Lower leg skin (tissue), 4 donors: ENCODE measurements at places on chromosomes 13 and 19.
A peak's percentile ranks its signal among the peaks of the same experiment; 100 is the strongest.

- no peak for DNase-seq
Measured at GRCh38 chr19:14346279-14346678, 35.0 kb upstream of the ADGRE5 start.

DNA sequence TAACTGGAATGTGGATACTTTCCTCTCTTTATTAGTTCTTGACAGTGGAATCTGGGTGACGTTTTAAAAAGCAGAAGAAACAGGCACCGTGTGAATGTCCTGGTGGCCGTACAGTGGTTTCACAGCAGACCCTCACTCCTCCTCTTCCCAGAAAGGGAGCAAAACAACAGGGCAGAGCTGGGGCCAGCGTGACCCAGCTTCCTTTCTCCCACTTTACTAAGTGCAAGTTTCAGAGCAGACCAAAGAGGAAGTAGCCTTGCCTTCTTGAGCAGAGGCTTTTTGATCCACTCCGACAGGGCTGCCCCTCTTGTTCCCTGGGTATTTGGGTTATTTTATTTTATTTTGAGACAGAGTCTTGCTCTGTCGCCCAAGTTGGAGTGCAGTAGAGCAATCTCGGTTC is 19.6 kb upstream of the C19orf33 start:
- no peak for DNase-seq

DNA sequence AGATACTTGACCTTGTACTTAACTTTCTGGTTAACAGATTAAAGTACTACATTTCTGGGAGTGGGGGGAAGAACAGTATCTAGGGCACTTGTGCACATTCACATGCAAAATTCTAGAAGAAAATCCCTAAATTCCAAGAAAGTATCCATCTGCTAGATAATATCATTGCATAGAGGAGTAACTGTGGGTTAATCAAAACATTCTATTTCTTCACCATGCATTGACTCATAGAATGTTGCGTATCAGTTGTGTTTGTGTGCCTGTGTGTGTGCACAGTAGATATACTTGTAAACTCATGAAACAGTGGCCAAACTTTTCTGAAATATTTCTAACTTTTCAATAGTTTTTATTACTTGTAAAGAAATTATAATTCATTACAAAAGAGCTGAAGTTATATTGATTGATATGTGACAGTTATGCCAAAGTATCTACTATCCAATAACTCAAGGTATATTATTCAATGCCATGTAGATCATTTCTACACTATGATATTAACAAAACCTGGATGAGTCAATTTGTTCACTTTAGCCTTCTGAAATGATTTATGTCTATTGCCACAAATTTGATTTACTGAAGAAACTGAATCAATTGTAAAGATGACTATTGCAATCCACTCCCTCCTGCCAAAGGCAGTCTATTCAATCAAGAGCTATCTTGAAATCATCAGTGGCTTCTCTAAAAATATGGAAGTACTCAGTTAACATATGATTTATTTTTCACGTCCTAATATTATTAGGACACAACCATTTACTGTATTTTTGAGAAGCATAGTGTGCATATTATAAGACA is 756.7 kb upstream of the ARGLU1 start:
- no peak for DNase-seq

DNA sequence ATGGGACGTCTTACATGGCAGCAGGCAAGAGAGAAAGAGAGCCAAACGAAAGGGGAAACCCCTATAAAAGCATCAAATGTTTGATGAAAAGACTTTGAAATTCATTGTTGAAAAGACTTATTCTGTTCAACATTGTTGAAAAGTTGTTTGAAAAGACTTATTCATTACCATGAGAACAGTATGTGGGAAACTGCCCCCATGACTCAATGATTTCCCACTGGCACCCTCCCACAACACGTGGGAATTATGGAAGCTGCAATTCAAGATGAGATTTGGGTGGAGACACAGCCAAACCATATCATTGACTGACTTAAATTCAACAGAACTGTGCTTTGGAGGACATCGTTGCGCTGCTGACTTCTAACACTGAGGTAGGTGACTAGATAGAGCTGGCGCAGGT is 48.0 kb upstream of the RCBTB2 start:
- DNase-seq: no peak

DNA sequence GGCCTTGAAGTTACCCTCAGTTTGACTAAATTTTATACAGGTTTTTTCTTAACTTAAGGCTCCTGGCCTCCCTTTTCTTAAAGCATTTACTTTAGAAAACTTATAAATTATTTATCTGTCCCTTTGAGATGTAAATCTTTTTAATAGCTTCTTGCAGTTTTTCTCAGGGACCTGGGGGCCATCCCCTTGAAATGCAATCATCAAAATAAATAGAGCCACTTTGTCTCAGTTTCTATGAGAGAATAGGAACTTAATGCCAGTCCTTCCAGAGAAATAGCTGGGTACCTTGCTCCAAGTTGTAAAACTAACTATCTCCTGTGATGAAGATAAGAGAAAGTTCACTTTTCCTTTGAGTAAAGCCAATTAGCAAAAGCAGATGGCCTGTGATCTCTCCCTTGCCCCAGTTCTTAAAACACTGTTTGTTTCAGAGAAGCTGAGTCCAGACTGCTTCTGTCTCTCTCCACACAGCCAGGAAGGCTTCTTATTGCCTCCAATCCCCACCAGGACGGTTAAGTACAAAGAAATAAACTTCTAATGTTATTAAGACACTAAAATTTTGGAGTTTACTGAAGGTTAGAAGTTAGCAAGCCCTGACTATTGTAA is 913.1 kb downstream of the OLFM4 start:
- DNase-seq: no peak

DNA sequence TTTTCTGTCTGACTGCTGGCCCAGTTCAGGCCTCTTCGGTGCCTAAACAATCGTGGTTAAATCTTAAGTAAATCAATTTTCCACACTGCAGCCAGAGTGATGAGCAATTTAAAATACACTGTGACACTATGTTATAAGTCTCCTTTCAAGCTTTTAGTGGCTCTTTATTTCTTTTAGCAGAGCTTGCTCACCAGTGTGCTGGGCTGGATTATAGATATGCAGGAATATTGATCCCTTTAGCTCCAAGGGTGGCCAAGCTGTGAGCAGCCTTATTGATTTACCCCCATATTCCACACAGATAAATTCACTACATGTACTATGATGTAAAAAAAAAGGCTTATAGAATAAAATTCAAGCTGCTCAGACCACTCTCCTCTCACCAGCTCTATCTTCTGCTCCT is 21.7 kb downstream of the CBY2 start:
- DNase-seq: no peak

DNA sequence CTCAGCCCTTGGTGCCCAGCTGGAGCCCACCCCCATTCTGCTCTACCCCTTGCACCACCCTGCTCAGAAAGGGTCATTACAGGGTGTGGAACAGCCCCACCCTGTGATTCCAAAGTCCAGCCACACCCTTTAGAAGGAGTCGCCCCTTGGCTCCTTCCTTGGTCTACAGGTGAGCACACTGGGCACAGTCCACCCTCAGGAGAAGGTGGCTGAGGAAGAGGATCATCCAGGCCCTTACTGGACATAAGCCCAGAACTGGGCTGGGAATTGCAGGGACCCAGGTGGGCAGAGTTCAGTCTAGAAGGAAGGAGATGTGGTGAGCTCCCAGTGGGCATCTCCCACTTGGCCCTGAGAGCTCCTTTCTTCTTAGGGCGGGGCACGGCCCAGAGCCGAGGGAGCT is 8.6 kb downstream of the SLC46A3 start:
- no peak for DNase-seq

DNA sequence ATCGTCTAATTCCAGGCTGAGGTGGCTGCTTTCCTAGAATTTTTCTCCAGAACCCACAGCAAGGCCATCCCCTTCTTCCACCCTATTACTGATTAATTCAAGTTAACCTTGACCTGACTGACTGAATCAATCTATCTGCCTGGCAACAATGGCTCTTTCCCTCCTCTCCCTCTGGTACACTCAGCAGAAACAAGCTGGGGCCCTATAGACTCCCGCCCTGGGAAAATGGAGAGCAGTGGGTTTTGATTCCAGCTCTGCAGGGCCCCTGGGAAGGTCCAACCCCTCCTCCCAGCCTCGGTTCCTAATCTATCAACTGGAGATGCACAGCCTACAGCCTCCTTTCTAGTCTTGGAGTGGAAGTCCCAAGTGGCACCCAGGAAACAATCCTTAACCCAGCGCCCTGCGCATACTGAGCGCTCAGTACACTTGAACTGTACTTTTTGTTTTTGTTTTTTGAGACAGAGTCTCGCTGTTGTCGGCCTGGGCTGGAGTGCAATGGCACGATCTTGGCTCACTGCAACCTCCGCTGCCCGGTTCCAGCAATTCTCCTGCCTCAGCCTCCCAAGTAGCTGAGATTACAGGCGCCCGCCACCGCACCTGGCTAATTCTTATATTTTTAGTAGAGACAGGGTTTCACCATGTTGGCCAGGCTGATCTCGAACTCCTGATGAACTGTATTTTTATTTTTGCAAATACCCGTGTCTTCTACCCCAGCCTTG is 5.2 kb upstream of the C3 start:
- no peak for DNase-seq

DNA sequence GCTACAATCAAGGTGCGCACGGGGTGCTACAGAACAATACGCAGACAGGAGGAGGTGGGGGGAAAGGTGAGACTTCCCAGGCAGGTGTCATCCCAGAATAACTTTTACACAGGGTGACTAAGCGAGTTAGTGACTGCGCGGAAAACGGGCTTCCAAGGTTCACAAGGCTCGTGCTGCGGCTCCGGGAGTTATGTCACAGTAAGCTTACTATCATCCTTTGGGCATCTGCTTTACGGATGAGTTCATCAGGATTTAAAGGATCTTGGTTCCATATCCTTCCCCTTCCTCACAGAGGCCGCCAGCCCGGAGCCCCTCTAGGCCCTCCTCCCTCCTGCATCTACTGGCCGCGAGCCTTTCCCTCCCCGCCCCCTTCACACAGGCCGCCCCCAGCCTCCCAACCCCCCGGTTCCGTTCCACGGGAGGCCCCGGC is 474 bp upstream of the IFT88 start:
- peak; percentile 30 for DNase-seq

DNA sequence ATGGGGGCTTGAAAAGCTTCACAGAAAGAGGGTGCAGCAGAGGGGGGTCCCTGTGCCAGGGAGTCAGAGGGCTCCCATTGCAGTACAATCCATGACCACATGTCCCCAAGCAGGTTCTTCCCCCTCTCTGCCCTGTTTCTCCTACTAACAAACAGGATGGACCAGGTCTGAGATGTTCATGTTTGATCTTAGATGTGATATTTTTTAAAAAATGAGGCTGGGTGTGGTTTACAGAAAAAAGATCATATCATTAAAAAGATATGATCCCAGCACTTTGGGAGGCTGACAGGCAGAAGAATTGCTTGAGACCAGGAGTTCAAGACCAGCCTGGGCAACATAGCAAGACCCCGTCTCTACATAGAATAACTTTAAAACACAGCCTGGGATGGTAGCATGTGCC is 9.1 kb downstream of the OR7C2 start:
- DNase-seq: no peak

- no peak for DNase-seq
Measured at GRCh38 chr19:15935167-15935702, 906 bp upstream of the CYP4F11 start.

DNA sequence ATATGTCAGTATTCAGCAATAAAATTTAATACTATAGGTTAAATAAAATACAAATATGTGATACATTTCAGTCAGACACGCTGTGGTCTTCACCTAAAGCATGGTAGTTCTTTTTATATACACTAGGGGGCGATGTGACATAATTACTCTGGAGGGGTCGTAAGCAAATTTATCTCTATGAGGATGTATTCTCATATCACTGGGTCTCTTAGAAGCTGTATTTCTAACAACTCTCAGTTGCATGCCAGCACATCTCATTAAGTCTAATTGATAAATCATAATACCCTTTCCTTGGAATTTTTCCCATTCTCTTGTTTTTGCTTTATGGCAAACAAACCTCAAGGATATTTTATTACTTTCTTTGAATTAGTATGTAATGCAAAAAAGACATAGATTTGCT is 3.9 kb upstream of the PCDH17 start:
- DNase-seq: no peak

DNA sequence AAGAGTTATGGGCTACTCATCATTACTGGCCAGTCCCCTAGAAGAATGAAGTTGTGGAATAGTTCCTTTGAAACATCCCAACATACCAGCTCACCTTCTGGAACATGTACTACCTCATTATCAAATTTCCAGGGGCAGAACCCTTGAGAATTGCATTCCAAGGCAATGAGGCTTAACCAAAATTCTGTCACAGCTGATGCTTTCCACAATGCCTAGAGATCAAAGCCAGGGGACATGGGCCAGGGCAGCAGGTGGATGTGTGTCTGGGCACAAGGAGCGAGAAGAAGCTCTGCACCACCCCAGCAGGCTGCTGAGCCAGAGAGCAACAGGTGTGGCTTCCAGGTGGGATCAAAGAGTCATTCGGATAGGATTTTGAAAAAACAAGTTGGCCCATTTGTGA is 362.1 kb downstream of the EFNB2 start:
- no peak for DNase-seq

DNA sequence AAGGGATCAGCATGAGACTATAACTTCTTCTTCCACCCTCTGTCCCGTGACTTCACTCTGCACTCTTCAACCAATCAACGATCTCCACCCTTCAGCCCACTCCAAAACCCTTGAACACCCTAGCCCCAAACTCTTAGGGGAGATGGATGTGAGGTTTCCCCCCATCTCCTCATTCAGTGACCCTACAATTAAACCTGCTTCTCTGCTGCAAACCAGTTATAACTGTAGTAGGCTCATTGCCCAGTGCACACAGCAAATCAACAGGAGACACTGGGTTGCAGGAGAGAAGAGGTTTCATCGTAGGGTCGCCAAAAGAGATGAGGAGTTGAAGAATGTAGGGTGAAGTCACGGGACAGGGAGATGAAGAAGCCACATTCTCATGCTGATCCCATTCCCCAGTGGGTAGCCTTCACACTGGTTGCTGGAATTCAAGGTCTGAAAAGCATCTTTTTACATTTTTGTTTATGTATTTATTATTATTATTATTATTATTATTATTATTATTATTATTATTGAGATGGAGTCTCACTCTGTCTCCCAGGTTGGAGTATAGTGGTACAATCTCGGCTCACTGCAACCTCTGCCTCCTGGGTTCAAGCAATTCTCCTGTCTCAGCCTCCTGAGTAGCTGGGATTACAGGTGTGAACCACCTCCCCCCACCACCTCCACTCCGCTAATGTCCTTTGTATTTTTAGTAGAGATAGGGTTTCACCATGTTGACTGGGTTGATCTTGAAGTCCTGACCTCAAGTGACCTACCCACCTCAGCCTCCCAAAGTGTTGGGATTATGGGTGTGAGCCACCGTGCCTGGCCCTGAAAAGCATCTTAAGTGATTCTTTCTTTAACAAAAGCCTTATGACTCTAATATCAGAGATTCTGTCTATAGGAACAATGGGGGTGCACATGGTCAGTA is 5.8 kb upstream of the CYP2S1 start:
- no peak for DNase-seq

DNA sequence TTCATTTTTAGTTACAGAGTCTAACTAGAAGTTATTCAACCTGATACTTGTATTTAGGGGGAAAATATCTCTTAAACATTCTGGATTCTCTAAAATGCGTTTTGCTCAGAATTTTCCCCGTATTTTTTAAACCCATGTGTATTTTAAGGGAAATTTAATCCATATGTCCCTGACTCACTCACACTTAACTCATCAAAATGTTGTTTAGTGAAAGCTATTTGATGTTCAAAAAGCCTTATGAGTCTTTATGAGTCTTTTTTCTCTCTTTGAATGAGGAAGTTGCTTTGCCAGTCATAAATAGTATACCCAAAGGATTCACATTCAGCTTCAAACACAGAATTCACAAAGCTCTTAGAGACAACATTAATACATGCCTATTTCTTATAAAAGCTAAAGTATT is 16.4 kb downstream of the MAB21L1 start:
- no peak for DNase-seq
